ENCODE measurements at places on chromosomes 4 and X. TPM values are rescaled to one million over a fixed set of nuclear protein-coding genes. Genes with fewer than 3 reads are reported as not detected.

DNA sequence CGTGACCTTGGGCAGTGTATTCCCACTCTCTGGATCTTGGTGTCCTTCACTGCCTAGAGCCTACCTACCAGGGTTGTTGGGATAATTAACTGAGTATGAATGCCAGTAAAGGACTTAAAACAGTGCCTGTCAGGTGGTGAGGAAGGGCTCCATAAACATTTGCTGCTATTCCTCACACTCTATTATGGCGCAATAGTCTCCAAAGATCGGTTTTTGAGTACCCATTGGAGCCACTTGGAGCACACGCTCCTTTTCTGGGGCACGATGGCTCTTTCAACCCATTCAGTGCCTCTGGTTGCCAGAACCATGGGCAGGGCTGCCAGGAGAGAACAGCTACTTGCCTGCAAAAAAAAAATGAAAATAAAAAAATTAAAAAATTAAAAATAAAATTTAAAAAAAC is 296.6 kb upstream of the PPARGC1A start:
- DNase-seq: no peak
- H3K27me3 ChIP-seq: no peaks in the 10 kb centered on the region
- no peaks in the 10 kb centered on the region for H3K4me1 ChIP-seq
- H3K4me3 ChIP-seq: no peak overlapping the region
- no peak overlapping the region for H3K27ac ChIP-seq

DNA sequence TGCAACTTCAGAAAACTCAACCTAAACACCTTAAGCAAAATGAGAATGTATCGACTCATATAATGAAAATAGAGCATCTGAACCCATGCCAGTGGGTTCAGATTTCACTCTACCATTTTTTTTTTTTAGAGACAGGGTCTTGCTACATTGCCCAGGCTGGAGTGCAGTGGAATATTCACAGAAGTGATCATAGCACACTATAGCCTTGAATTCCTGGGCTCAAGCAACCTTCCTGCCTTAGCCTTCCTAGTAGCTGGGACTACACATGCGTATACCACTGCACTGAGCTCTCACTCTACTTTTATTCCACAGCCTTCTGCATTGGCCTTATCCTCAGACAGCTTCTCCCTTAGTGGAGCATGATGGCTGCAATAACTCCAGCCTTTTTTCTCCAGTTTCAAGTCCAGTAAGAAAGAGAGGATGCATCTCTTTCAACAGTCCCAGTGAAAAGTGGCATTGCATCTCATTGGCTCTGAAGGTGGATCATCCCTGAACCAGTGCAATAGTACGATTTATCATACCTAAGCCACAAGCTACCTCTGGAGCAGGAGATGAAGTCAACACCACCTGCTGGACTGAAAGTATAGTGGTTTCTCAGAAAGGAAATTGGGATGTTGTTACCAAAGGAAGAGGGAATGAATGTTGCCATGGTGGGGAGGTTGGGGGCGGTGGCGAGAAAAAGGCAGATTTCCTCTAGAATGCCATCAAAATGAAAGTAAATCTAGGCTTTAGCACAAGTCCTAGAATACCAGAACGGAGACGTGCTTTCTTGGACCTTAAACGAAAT is 2.0 kb upstream of the SOD3 start:
- no peak for DNase-seq
- H3K4me3 ChIP-seq: no peak overlapping the region
- H3K27ac ChIP-seq: no peak overlapping the region
- H3K4me1 ChIP-seq: no peaks in the 10 kb centered on the region
- peaks cover 10% of the 10 kb centered on the region for H3K27me3 ChIP-seq

The UGT2A1 gene
- not detected for total RNA-seq

The UGT2B10 gene
- total RNA-seq: not detected

- H3K27ac ChIP-seq: no peak overlapping the region
- no peaks in the 10 kb centered on the region for H3K4me1 ChIP-seq
- H3K27me3 ChIP-seq: no peaks in the 10 kb centered on the region
- no peak overlapping the region for H3K4me3 ChIP-seq
- DNase-seq: no peak
These were observed 93.7 kb downstream of the GRIA3 start for GRCh38 chrX:123277821-123278220.

The MAGEC2 gene
- total RNA-seq: not detected

GRCh38 chr4:107843391-107843790 is 18.7 kb downstream of the SGMS2 start:
- H3K4me1 ChIP-seq: peaks cover 2% of the 10 kb centered on the region
- H3K27me3 ChIP-seq: peaks cover 15% of the 10 kb centered on the region
- H3K36me3 ChIP-seq: no peaks in the 10 kb centered on the region
- no peak overlapping the region for H3K27ac ChIP-seq
- no peak overlapping the region for H3K4me3 ChIP-seq
- no peak for DNase-seq

DNA sequence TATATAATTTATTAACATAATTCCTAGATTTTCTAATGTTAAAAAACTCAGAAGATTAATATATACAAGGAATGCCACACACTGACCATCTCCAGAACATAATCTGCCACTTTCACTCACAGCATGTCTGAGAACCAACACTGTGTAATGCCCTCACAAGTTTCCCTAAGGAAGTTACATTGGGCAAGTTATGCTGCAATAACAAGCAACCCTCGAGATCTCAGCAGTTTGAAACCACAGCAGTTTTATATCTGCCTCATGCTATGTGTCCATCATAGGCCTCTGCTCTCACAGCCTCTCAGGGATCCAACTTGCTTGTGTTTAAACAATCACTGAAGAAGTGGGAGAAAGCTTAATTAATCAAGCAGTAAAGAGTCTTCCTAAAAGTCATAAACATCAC is 250.0 kb upstream of the SLC7A11 start:
- no peaks in the 10 kb centered on the region for H3K27me3 ChIP-seq
- no peak overlapping the region for H3K4me3 ChIP-seq
- H3K4me1 ChIP-seq: no peaks in the 10 kb centered on the region
- no peak overlapping the region for H3K27ac ChIP-seq
- H3K36me3 ChIP-seq: no peaks in the 10 kb centered on the region

All from activated naive CD8-positive, alpha-beta T cell treated with anti-CD3 and anti-CD28 coated beads, Interleukin-2, amount 10 ng/mL, durations not matched to agents 7 days and 5 days (primary cell).